ENCODE measurements at places on chromosomes 11 and 22. TPM values are rescaled to one million over a fixed set of nuclear protein-coding genes. Genes with fewer than 3 reads are reported as not detected.

Gene FGF19
- not detected for total RNA-seq

- no peak for DNase-seq
Observed at GRCh38 chr11:115515647-115516395, 11.6 kb upstream of the CADM1 start.

GRCh38 chr11:11119917-11120316 lies 233.1 kb downstream of the CSNK2A3 start:
- no peak for DNase-seq

GRCh38 chr11:48063424-48063978 lies 83.1 kb downstream of the PTPRJ start:
- no peak for DNase-seq

DNA sequence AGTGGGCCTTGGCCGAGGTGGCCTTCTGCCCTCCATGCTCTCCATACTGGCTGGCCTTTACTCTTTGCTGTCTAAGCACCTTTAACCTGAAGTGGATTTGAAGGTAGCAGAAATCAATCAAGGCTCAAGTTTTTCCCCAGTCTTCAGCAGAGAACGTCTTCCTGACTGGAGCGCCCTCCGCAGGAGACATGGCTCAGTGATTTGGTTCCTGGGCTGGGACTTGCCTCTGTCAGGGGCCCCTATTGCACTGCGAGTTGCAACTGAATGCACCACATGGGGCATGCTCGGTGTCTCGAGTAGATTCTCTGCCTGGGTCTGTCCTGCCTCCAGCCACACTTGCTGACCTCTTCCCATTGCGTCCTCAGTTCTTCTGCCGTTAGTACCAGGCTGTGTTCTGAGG lies 79.6 kb downstream of the BMAL1 start:
- DNase-seq, result no peak

DNA sequence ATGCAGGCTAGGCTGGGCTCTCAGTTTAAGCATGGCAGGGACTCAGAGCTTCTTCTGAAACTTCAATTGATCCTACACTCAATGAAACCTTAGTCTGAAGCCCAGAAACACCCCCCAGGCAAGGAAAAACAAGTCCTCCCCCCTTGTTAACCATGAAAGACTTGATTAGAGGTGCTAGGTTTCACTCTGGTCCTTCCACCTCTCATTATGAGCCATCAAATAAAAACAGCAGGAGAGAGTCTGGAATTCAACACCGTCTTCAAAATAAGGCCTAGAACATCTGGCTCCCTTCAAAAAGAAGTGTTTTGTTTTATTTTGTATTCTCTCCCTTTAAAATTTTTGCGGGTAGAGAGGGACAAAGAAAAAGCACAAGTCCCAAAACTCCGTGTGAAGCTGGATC lies 95.7 kb downstream of the NAT10 start:
- no peak for DNase-seq

- no peak for DNase-seq
Observed at GRCh38 chr22:45318558-45319323, 9.0 kb downstream of the FAM118A start.

GRCh38 chr11:78110830-78111229 lies 28.6 kb downstream of the ALG8 start:
- DNase-seq, result no peak

Gene NTM
- 19.5 TPM for total RNA-seq

DNA sequence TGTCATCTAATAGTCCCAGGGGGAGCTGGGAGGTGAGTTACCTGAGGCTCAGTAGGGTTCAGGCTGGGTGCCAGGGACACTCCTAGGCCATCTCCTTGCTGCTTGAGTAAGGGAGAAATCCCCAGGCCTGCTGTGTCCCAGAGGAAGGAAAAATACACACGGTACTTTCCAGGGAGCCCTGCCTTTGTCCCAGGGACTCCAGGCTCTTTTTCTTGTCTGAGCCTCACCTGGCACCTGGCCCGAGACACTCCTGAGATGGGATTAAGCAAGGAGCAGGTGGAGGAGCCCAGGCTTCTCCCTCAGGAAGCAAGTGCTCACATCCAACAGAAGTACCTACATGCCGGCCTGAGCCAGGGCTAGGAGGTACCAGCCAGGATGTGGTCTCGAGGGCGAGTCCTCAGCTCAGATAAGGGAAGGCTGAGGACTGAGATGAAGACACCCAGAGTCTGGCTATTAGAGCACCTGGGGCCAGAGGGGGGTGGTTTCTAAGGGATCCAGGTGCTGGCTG lies 899 bp upstream of the KLHDC7B start:
- DNase-seq, result no peak

DNA sequence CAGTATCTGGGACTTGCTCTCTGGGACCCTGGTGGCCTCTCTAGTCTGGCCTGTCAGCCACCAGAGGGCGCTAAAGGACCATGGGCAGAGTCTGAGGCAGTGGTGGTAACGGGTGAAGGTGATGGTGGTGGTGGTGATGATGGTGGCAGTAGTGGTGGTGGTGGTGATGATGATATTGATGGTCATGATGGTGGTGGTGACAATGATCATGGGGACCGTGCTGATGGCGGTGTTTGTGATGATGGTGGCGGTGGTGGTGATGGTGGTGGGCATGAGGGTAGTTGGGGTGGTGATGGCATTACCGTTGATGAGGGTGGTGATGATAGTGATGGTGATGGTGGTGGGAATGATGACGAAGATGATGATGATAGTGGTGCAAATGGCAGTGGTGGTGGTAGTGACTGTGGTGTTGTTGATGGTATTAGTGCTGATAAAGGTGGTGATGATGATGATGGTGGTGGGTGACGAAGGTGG lies 16.0 kb downstream of the TRPM5 start:
- DNase-seq, result peak; percentile 87

- DNase-seq, result no peak
Observed at GRCh38 chr11:8961401-8961800, 2.8 kb downstream of the TMEM9B start.

Gene ANO9
- 0.98 TPM for total RNA-seq

DNA sequence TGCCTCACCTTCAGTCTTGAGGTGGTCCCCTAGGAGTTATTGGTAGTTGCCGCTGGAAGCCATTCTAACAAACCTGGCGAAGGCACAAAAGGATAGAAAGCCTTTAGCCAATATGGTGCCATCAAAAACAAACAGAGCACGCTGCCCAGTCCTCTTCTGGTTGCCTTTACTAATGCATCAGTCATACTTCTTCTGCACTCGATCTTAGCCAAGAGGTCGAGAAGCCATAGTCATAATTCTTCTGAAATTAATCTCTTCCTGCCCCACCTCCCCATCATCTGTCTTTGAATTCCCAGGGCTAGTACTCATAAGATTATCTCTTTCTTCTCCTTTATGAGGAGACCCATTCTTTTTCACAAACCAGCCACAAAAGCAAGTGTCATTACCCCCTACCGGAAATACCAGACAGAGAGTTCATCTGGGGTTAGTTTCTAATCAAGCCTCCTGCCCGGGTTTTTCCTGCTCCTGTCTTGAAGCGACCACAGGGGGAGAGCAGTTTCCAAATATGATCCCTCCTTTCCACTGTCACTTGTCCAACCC lies 21.4 kb upstream of the EHF start:
- DNase-seq, result no peak

GRCh38 chr22:30943368-30943767 lies 25.2 kb downstream of the MORC2 start:
- no peak for DNase-seq

- no peak for DNase-seq
Observed at GRCh38 chr11:93821617-93822016, 28.8 kb downstream of the VSTM5 start.

DNA sequence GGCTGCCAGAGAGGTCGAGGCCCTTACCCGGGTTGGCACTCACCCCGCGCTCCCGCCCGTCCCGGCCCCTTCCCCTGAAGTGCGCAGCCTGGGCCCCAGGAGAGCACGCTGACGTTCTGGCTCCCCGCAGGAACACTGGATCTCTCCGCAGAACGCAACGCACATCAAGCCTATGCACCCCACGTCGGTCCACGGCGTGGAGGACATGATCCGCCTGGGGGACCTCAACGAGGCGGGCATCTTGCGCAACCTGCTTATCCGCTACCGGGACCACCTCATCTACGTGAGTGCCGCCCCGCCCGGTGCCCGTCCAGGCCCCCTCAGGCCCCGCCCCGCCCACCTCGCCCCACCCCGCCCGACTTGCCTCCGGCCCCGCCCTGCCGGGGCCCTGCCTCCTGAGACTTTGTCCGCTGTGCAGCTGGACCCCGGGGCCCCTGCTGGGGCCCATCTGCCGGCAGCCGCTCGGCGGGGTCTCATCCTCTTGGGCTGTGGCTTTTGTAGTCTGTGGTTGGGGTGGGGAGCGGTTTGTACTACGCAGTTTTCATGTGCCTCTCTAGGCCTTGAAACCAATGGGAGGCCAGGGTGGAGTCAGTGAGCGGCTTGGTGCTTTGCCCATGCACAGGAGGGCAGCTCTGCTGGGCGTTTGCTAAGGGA lies 19.7 kb downstream of the MYO7A start:
- DNase-seq, result no peak

GRCh38 chr22:39205344-39206021 lies 39.3 kb downstream of the PDGFB start:
- peak; percentile 43 for DNase-seq

Gene CHRM1
- total RNA-seq, result not detected

DNA sequence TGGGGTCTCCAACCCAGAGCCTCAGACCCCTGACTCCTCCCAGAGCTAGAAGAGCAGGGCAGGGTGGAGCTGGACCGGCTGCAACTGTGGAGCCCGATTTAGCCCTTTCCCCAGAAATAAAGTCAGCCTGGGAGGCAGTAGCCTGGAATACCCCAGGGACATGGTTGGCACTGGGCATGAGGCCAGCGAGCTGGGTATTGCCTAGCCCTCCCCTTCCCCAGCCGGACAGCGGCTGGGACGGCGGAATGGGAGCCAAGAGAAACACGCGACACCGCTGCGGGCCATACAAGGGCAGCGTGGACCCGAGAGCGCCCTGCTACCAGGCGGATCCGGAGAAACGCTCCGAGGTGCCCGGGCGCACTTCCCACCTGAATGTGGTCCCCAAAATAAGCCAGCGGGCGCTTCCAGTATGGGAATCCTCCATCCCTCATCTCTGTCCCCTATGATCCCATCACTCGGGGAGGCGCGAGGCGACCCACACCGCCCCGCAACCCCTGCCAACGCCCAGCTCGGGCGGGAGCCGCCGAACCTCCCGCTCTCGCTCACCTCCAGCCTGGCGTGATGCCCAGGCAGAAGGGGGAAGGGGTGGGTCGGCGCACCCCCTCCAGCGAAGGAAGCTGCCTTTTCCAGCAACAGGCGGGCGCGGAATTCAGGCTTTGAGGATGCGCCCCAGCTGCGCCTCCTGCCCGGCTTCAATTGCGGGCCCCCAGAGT lies 758 bp downstream of the MCAM start:
- DNase-seq, result peak; percentile 84

- DNase-seq, result peak; percentile 55
Observed at GRCh38 chr11:116731097-116731761, 41.6 kb downstream of the BUD13 start.

Gene TAF1D
- 121 TPM for total RNA-seq

- no peak for DNase-seq
Observed at GRCh38 chr22:38419858-38420160, 35.2 kb downstream of the KCNJ4 start.

- no peak for DNase-seq
Observed at GRCh38 chr22:31142285-31142684, 2.0 kb upstream of the PLA2G3 start.

Gene GGT1
- 9.0 TPM for total RNA-seq

GRCh38 chr11:9150501-9150900 lies 59.1 kb upstream of the SCUBE2 start:
- DNase-seq, result no peak

Gene NRGN
- total RNA-seq, result 6.2 TPM

Gene SOX10
- 179 TPM for total RNA-seq

GRCh38 chr11:87600938-87601337 lies 563.2 kb downstream of the TMEM135 start:
- no peak for DNase-seq

- no peak for DNase-seq
Observed at GRCh38 chr11:96483374-96483955, 93.7 kb downstream of the JRKL start.

GRCh38 chr22:46148816-46149511 lies 1.4 kb upstream of the PPARA start:
- no peak for DNase-seq

DNA sequence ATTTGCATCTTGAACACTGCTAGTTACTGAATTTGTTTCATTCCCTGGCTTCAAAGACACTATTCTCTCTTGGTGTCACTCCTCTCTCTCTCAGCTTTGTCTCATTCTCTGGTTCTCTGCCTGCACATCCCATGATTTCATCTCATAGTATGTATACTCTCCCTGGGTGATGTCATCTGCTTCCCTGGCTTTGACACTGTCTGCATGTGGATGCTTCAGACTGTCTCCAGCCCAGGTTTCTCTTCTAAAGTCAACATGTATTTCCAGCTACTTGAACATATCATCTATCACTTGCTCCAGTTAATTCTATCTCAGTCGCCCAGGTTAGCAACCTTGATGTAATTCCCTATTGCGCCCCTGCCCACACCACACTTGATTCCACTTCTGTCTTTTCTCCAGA lies 9.3 kb upstream of the ACAT1 start:
- DNase-seq, result no peak

Gene SPI1
- total RNA-seq, result 47.0 TPM

DNA sequence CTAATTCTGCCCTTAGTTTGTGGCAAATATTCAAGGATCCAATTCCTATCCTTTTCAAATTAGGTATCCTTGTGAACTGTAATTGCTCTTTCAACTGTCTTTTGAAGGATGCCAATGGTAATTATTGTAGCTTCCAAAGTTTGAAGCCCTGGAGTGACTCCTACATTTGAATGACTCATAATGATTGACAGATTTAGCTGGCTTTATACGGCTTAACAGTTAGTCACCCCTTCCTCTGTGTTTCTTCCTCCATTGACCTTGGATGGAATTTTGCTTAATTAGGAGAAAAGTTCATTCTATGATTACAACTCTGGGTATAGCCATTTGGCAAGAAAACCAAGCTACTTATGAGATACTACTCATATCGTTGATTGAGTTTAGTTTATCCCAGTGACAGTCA lies 639.3 kb upstream of the KIRREL3 start:
- no peak for DNase-seq

GRCh38 chr11:45580399-45580798 lies 85.0 kb downstream of the CHST1 start:
- no peak for DNase-seq

- peak; percentile 88 for DNase-seq
Observed at GRCh38 chr11:62602141-62603071, 741 bp upstream of the MTA2 start.

DNA sequence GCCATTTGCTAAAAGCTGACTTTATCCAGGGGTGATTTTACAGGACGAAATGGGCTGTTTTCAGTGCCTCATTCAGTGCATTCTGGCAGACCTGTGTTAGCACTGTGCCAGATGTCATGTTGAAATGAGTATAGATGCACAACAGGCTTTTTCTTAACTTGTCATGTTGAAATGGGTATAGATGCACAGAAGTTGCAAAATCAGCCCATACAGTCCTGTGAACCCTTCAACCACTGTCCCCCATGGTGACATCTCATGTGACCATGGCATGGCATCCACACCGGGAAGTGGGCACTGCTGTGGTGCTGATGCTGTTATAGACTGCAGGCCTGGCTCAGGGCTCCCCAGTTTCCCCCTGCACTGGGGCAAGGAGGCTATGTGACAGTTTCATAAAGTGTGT lies 2.5 kb downstream of the TALDO1 start:
- no peak for DNase-seq
